ENCODE measurements at places on chromosomes 6 and 20.

GRCh38 chr6:143264379-143264778 is 186.1 kb downstream of the ADAT2 start:
- no peak for ATAC-seq

DNA sequence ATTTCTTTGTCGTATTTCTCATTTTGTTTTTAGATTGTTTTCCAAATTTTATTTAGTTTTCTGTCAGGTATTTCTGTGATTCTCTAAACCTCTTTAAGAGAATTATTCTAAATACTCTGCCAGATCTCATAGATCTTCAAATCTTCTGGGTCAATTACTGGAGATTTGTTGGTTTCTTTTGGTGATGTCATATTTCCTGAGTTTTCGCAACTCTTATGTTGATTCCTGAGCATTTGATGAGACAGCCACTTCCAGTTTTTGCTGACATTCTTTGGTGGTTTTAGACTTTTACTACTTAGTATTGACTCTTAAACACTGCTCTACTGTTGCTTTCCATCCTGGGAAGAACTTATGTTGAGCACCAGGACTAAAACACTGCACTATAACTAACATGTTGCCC is 21.9 kb downstream of the ADGB start:
- ATAC-seq = no peak

- ATAC-seq = no peak
Measured at GRCh38 chr20:61090541-61090940, 161.5 kb upstream of the CDH4 start.

DNA sequence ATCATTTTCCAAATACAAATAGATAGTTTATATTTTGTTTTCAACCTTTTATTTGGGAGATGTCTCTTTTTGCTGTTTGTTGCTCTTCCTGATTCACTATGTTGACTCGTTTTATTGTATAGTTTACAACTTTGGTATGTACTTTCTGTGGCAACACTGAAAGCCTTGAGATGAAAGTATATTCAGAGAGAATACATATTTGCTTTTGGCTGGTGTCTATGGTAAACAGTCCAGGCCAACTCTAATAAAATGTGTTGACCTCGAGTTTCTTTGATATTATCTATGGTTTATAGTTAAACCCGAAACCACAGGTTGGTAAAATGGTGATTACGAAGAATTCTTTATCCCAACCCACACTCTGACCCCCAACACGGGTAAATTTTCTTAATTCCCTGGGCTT is 919.6 kb upstream of the MAP3K7 start:
- ATAC-seq = no peak

- ATAC-seq = no peak
Measured at GRCh38 chr6:44809258-44809657, 421.8 kb downstream of the CDC5L start.

- no peak for ATAC-seq
Measured at GRCh38 chr20:21513181-21513663, 642 bp downstream of the NKX2-2 start.

DNA sequence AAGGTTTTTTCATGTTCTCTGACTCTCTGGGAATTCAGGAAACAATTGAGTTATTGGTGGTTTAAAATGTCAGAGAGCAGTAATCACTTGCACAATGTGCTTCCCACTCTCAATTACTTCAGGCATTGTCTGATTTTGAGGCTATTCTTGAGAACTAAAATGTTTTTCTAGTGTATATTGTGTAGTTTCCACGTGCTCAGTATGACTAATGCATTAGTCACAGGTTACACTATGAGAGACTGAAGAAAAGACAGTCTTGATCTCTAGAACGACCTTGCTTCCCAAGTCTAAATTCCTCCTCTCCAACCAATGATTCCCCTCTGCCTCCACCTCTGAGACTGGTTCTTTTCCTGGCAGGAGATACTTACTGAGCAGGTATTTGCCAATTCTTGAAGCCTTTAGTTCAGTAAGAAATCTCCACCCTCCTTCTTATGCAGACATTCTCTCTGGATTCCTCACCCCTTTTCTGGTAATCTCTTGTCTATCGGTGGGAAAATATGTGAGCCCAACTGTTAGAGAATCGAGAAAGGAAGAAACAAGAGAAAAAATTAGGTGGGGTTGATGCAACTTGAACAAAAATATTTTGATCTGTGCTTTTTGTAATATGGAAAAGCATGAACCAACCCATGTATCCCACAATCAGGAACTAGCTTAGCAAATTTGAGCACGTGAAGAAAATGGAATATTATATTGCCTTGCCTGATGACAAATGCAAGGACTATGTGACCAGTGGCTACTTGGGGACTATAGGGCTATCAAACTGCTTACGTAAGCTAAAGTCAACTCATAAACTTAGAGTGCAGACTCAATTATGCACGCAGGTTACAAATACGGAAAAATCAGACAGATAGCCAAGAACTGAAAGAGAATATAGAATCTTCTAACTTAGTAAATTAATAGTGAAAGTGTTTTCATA is 61.1 kb upstream of the SLC22A16 start:
- peak; percentile 94 for ATAC-seq

- ATAC-seq = no peak
Measured at GRCh38 chr6:33947916-33948594, 144.3 kb upstream of the MLN start.

- no peak for ATAC-seq
Measured at GRCh38 chr6:151340219-151340978, 51.0 kb downstream of the ZBTB2 start.

GRCh38 chr6:73329201-73329600 is 24.9 kb downstream of the DPPA5 start:
- ATAC-seq = no peak

- no peak for ATAC-seq
Measured at GRCh38 chr6:78538002-78538401, 329.3 kb upstream of the IRAK1BP1 start.

- no peak for ATAC-seq
Measured at GRCh38 chr20:52313341-52313963, 121.9 kb upstream of the ZFP64 start.

DNA sequence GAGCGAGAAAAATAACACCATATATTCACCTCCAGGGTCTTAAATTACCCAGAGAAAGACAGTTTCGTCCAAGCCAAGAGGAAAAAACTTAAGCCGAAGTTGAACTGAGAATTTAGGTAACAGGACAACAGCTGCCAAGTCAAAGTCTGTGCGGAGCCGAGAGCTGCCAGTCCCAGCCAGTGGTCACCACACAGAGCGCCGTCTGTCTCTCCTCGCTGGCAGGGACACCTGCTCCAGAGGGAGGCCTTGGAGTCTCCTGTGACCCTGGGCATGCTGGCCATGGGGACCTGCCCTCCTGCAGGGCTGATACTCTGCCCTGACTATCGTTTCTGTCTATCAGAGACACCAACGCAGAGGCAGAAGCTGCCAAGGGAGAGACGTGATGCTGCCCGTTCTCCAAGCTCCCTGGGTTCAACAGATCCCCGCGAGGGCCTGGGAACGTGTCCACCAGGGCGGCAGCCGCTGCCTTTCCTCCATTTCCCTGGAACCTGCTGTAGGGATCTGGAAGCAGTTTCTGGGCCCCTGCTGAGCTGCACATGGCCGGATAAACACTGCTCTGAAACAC is 341.3 kb downstream of the SMOC2 start:
- no peak for ATAC-seq

DNA sequence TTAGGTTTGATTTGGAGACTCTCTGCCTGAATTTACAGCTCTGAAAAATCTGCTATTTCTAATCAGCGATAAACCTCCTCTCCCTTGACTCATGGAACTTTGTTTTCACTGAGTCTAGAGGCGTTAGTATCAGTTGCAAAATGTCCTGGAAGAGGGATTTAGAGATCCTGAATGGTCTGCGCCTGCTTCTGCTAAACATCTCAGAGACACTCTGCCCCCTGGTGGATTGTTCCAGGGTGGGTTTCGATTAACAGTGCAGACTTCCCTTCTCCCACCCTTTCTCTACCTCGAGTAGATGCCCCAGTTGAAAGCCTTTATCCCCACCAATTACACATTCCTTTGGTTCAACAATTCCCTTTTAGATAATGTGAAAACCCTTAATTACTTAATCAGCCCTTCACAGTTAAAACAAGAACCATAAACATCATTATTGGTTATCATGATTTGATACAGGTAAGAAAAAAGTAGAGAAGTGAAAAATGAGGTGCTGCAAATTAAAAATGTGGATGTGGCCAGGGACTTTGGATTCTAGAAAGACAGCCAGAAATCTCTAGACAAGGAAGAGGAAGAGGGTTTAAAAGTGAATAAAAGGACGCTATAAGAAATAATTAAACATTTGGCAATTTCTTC is 5.5 kb downstream of the HTR1B start:
- no peak for ATAC-seq

GRCh38 chr20:61345656-61346055 is 93.6 kb downstream of the CDH4 start:
- ATAC-seq = no peak

- ATAC-seq = no peak
Measured at GRCh38 chr6:138805016-138805765, 9.3 kb downstream of the ECT2L start.

DNA sequence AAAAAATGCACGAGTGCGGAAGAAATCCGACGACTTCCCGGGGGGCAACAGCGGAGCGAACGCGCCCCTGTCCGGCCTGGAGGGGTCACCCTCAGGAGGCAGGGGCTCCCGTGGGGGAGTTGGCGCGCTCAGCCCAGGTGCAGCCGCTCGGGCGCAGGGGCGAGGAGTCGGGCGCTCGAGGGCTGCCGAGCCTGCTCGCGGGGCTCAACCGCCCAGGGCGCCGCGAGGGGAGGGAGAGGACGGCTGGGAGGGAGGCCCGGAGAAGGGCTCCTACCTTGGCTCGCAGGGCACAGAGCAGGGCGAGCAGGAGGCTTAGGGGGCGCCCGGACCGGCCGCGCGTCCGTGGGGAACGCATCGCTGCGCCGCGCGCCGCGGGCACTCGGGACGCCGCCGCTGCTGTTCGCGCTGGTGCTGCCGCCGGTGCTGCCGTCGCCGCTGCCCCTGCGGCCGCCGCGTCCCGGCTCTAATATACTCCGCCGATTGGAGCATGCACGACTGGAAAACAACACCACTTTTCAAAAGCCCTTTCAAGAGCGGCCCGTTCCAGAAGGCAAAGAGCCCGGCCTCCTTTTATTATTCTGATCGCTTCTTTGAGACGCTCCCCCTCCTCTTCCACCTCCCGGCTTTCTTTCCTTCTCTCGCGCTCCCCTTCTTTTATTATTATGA is 490 bp downstream of the JAG1 start:
- ATAC-seq = no peak

DNA sequence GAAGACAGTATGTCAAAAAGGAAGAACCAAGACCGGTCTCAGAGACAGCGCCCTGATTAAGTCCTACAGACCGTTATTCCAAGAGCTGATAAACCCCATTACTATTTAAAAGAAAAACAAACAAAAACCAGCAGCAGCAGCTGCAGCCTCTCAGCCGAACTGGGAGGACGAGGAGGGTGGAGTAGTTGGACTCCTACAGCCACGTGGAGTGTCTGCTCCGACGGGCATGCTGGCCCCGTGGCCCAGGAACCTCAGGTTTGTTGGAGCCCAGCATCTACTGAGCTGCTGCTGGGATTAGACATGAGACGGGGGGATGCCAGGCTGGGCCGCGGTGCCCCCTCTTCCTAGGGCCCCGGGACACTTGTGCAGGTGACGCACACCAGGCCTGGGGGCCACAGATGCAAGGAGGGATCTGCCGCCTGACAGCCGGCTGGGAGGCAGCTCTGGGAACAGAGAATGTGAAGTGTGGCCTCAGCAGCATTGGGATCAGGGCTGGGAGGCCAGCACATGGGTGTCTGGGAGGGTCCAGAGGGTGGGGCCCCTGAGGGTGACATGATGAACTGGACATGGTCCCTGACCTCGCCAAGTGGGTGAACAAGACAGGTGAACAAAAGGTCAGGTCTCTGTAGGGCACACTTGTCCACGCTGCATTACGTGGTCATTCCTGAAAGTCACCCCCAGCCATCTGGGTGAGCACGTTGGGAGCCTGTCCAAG is 2.9 kb upstream of the ZBTB46 start:
- no peak for ATAC-seq

DNA sequence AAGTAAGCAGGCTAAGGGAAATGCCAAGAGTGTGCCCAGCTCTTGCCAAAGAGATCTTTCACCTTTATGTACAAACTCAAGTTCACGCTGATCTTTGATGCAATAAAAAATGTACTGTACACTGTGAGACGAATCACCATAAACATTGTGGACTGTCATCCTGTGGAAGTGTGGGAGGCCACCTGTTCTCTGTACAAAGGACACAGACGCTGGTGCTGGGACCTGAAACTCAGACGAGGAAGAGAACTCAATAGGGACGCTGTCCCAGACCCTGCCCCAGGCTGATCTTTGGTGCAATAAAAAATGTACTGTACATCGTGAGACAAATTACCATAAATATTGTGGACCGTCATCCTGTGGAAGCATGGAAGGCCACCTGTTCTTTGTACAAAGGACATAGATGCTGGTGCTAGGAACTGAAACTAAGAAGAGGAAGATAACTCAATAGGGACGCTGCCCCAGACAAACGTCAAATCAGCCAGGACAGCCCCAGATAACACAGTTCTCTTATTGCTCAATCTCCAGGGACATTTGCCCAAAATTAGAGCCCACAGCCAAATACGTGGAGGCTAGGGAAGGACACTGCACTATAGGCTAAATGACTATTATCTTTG is 312.7 kb upstream of the SGK1 start:
- no peak for ATAC-seq

GRCh38 chr6:166721576-166721975 is 94.5 kb upstream of the RPS6KA2 start:
- no peak for ATAC-seq

- ATAC-seq = no peak
Measured at GRCh38 chr20:49420811-49421295, 61.6 kb downstream of the KCNB1 start.

GRCh38 chr6:130624046-130624445 is 203.2 kb upstream of the SMLR1 start:
- ATAC-seq = no peak

DNA sequence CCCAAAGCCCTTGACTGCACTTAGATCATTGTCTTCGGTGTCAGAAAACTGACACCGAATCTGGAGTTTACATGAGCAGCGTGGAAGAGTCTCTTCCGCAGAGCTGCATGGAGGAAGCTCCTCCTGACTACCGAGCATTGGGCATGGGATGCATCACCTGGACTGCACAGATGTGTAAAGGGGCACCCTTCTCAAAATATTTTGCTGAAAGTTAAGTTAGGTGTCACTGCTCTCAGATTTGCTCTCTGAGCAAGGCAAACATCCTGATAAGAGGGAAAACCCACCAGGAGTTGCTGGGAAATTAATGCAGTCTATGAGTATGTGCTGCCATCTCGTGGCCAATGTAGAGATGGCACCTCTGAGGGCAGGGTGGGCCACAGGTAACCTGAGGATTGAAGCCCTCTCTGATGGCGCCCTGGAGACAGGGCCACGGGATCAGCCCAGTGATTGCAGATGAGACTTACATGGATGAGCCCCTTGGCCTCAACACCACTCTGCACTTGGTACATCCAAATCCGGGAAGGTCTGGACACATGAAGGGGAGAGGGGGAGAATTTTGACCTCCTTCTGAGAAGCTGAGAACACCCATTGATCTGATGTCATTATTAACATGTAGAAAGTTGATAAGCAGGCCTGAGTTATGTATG is 129.9 kb downstream of the LPA start:
- peak; percentile 55 for ATAC-seq

DNA sequence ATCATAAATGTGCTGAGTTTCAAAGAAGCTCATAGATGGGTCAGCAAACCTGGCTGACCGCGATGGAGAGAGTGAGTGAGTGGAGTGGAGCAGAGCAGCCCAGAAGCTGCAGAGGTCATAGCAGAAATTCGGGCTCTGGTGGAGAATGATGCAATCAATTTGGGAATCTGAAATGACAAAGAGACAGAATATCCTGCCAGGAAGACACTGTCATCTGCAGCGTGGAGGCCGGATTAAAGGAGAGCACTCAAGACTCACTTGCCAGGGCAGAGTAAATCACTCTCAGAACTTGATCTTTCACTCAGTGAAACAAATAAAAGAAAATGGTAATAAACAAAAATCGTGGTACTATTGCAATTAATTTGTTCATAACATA is 109.6 kb upstream of the RREB1 start:
- no peak for ATAC-seq

Data from activated CD4-positive, CD25-positive, alpha-beta regulatory T cell treated with anti-CD3 and anti-CD28 coated beads, Interleukin-2, amount 50 U/mL, for 24 hours (primary cell).